B cell (primary cell): ENCODE measurements at places on chromosomes 16 and 17. TPM values are rescaled to one million over a fixed set of nuclear protein-coding genes. Genes with fewer than 3 reads are reported as not detected.
A peak's percentile ranks its signal among the peaks of the same experiment; 100 is the strongest.

The MRPL27 gene
- 33.5 and 40.2 TPM in 2 replicates for total RNA-seq

The ABCA10 gene
- 1.9 and 3.2 TPM in 2 replicates for total RNA-seq

The CHD9NB gene
- not detected in 2 replicates for total RNA-seq

GRCh38 chr16:89525146-89525913 lies 17.1 kb downstream of the SPG7 start:
- peak overlapping the region; percentile 35 for H3K27ac ChIP-seq
- no peaks in the 10 kb centered on the region for H3K27me3 ChIP-seq

DNA sequence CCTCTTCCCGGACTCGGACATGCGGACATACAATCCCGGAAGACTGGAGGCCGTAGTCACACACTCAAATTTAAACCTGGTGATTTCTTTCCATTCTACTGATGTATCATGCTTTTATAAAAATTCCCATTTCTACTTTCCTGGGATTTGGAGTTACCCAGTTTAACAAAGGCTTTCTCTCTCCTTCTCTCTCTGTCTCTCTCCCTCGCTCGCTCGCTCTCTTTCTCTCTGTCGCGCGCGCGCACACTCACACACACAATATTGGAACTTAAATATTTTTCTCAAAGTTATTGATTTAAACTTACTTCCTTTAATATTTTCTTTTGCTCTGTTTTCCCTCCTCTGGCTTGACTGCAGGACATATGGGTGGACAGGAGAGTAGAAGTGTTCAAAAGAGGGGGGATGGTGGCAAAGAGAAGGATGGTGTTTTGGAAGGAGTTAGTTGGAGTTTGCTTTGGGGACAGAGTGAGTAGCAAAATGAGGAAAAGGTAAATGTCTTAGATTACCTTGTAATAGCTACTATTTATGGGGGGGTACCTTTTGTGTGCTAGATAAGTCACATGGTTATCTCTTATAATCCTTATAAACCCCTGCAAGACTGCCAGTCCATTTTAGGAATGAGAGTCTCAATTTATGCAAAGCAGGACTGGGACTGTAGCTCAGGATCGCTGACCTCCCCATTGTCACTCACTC lies 878 bp upstream of the TRIM25 start:
- H3K4me1 ChIP-seq: peaks cover 40% of the 10 kb centered on the region
- no peaks in the 10 kb centered on the region for H3K36me3 ChIP-seq
- DNase-seq: no peak
- H3K27ac ChIP-seq: peak overlapping the region; percentile 71
- peak overlapping the region; percentile 82 for H3K4me3 ChIP-seq

- DNase-seq: no peak
- no peaks in the 10 kb centered on the region for H3K36me3 ChIP-seq
- no peak overlapping the region for H3K4me3 ChIP-seq
- H3K4me1 ChIP-seq: peaks cover 10% of the 10 kb centered on the region
- no peaks in the 10 kb centered on the region for H3K27me3 ChIP-seq
These were observed 2.1 kb upstream of the PYCR1 start for GRCh38 chr17:81939218-81939617.

DNA sequence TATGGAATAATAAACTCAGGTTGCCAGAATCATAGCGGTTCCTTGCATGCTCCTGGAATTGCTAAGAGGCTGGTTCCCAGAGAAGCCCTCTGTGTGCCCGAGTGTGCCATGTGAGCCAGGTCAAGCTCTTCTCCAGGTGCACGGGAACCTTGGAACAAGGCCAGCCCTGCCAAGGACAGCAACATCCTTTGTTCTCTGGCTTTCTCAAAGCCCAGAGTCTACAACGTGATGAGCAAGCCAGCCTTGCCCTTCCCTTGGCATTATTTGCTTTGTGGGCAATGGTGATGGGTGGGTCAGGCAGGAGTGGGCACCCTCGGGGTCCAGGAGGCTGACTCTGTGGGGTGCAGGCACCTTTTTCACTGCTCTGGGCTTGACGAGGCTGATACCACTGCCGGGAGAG lies 14.2 kb upstream of the SEC14L1 start:
- no peak overlapping the region for H3K27ac ChIP-seq
- no peaks in the 10 kb centered on the region for H3K36me3 ChIP-seq
- peaks cover 4% of the 10 kb centered on the region for H3K4me1 ChIP-seq
- no peaks in the 10 kb centered on the region for H3K27me3 ChIP-seq
